ENCODE measurements at places on chromosomes 1 and 21.

- no peak for DNase-seq
Observed at GRCh38 chr21:42032266-42032665, 22.1 kb upstream of the ZBTB21 start.

GRCh38 chr1:47618222-47618720 is 180.4 kb downstream of the FOXD2 start:
- no peak for DNase-seq

- no peak for DNase-seq
Observed at GRCh38 chr21:21175798-21176334, 177.7 kb downstream of the NCAM2 start.

DNA sequence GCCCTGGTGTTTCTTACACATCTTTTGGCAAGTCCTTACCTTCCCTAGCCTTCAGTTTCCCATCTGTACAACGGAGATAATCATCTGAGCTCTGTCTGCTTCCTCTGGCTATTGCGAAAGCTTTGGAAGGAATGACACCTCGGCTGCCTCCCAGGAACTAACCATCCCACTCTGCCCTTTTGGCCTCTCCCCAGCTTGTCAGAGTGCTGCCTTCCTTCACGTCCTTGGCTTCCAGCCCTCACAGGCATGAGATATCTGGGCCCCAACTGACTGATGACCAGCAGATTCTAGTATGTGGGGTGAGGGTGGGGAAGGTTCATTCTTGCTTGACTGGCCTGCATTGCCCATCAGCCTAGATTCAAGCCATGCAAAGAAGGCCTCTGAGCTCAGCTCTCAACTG is 253.1 kb upstream of the FGGY start:
- no peak for DNase-seq

DNA sequence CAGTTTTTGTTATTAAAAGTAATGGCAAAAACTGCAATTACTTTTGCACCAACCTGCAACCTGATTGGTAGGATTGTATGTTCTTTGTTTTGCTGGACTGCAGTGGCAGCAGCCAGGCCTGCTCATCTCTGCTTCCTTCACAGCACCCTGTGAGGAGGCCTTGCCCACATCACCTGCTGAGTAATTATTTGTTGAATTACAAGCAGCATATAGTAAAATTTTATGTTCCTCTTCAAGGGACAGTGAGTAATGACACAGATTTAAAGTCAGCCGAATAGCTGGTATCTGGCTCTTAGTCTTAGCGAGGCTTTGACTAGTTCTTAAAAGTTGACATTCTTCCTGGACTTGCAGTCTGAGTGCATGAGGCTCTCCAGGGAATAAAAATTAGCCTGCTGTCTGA is 435.1 kb downstream of the PRDM2 start:
- DNase-seq: no peak

- no peak for DNase-seq
Observed at GRCh38 chr21:41067709-41068108, 100.3 kb upstream of the BACE2 start.

DNA sequence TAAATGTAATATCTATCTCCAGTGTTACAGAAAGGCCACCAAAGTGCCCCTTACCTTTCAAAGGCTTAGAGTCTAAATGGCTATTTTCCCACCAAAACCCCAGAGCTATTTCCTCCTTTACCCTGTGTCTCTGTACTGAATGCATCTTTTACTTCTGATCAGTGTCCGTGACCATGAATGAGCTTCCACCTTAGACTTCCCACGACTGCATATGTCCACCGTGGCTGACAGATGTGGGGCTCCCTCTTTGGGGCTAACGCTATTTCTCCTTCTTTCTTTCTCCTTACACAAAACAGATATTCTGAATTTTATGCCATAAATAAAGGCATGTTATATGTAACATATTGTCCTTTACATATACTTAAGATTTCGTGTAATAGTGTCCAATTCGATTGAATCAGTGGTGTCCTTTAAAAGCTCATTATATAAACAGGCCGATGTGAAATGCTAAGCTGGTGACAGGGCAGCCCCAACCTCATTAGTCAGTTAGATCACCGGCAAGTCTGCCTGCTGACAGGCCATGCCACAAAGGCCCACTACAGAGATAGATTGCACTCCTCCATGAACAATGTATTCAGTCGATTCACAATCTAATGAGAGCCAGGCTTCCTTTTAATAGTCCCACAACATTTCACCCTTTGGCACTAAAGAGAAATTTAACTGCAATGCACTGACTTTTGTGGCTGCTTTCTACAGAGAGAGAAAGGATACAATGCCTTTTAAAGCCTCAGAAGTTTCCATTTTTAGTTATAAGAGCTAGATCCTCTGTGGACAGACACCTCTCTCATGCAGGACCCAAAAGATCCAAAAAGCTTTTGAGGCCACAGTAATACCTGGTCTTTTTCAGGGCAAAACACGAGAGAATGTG is 297.9 kb downstream of the PCP4 start:
- DNase-seq: no peak

DNA sequence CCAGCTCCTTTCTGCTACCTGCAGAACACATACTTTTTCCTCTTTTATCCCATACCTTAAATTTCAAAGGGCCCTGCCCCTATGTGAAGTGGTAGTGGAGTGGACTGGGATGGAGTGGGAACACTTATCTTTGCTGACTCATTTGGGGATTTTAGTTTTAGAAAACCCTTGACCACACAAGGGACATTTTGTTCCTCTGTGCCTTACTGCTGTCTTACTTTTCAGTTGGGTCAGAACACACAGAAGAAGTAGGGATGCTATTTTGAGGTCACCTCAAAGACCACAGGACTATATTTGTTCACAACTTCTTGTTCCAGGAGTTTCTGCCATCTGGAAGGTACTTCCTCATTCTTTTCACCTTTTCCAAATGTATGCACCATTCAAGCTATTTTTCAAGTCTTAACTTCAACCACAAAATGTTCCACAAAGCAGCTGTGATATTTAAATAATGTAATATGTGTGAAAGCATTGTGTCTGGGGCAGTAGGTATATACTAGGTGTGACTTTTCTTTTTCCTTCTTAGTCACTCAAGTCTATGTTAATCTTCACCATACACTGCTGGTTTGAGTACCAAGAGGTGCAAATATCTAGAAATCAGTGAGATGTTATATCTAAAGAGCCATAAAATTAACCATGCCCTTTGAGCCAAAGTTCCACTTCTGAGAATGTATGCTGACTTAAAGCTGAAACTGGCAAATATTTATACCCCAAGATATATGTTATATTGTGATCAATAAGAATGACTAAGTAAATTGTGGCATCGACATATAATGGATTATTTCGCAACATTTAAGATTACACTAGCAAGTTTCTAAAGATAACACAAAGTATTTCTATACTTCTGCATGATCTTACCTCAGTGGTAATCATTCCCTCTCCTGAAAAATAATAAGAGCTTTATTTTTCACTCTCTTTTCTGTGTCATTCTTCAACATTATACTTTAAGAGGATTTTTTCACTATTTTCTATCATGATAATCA is 308.5 kb downstream of the MRPL39 start:
- no peak for DNase-seq

DNA sequence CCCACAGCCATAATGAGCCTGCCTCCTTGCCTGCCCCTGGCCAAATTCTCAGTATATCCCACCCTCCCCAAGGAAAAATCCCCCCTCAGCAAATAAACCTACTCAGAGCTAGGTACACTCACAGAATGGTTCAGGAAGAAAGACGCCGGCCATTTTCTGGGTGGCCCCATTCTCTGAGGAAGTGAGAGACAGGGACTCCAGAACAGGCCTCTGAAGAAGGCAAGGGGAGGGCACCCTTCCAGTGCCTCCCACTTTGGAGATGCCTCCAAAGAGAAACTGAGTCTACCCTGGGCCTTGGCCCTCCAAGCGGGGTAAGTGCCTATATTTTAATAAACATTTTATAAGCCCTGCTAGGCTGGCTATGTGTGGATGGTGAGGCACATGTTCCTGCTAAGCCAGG is 2.3 kb downstream of the PACC1 start:
- DNase-seq: no peak

GRCh38 chr1:85289207-85289847 is 12.9 kb upstream of the BCL10 start:
- DNase-seq: no peak

- no peak for DNase-seq
Observed at GRCh38 chr1:178933709-178934490, 63.0 kb upstream of the ANGPTL1 start.

- no peak for DNase-seq
Observed at GRCh38 chr1:230212405-230212936, 145.4 kb downstream of the GALNT2 start.

- no peak for DNase-seq
Observed at GRCh38 chr21:44520326-44521300, 19.4 kb downstream of the KRTAP10-1 start.

DNA sequence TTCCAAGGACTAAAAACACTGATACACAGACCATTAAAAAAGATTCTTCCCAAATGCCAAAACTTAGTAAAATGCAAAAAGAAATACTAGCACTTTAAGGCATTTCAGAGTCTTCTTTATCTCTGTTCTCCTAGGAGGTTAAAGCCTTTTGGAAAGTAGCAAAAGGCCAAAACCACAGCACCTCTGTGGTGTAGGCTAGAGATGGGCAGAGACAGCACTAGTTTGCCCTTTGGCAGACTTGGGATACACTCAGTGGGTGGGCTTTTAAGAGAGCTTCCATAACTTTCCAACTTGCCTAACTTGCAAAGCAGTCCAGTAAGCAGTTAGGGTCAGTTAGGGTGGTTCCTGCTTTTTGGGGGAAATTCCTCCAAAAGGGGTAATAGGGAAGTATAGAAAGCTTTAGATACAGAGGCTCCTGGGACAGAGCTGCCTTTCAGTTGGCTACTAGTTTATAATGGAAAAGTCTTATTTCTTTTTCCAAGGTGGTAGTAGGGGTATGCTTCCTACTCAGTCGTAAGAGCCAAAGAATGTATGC is 17.9 kb upstream of the PTCH2 start:
- no peak for DNase-seq

DNA sequence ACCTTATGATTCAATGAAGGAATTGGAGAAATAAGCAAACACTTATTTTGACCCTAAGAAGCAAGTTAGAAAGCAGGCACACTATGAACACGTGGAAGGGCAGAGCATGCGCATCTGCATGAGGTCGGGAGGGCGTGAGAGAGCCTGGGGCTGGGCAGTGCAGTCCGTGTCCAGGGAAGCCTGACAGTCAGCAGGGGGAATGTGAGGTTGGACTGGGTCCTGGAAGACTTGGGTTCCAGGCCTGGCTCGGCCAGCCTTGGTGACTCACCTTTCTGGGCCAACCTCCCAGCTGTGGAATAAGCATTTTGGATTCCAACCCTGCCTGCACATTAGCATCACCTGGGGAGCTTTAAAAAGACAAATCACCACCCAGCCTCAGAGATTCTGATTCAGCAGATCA is 26.6 kb upstream of the LMX1A start:
- no peak for DNase-seq

- no peak for DNase-seq
Observed at GRCh38 chr1:181113059-181113641, 24.6 kb downstream of the IER5 start.

DNA sequence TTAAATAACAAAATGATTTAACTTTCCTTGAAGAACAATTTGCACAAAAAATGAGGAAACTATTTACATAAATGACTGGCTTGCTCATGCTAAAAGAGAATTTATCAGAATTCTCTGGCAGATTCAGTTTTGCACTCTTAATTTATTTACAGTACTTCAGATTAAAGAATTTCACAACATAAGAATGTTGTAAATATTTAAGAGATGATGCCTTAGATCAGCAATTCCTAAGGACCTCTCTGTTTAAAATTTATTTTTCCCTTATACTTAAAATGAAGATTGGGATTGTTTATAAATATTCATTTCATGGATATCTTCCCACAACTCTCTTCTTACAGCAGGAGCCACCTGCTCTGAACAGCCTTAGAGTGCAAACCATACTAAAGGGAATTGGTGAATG is 120.8 kb downstream of the OLFM3 start:
- DNase-seq: no peak

- no peak for DNase-seq
Observed at GRCh38 chr1:161342821-161343220, 24.9 kb downstream of the CFAP126 start.

DNA sequence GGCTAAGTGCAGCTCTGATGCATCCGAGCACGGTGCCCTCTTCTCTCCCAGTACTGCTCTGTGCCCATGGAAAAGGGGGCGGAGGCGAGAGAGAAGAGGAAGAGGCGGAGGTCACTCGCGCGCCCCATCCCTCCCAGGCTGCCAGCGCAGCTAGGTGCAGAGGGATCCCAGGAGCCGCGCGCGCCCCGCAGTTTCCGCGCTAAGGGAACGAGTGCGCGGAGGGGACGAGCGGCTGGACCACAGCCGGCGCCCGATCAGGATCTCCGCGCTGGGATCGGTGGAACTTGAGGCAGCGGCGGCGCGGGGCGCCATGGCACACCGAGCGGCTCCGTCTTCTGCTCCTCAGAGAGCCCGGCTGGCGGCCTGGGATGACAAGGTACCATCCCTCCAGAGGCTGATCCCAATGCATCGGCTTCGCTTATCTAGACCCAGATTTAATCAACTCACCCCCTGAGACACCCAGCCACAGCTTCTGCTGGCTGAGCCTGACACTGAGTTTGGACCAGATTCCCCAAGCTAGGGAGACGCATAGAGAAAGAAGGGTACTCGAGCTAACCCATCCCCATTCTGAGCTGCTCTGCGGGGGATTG is at the start of gene PTGFR:
Gene PTGFR, plus strand, starts transcription at position 114 of the 590 bp plus-strand sequence. CDS start 1,770 bp downstream, outside the sequence.
- DNase-seq: no peak

DNA sequence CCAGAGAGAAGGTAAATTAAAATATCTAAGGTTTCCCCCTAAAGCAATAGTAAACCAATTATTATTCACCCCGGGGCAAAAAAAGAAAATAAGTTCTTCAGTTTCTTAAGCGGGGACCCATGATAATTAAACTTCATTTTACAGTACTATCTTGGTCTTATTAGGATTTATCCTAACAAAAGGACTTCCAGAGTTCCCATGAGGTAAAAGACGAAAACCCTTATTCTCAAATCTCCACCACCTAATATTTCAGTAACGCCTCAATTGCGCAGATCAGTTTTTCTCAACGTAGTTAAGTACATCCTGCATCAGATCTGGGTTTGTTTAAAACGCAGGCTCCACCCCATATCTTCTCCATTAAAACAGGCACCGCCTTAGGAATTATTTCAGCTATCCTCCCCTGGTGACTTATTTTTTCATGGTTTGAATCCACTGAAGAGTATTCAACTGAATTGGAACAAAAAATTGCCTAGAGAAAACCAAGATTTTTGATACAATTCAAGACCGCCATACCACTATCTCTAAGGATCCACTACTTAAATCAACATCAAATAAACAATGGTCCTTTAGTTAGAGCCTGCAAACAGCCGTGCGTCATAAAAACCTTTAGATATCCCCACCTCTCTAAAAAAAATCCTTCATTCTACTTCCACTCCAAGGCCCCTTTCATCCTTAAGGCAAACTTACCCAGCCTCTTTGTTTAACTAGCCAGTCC is 1.7 kb downstream of the MCL1 start:
- peak; percentile 63 for DNase-seq

GRCh38 chr1:20200966-20201365 is 14.6 kb upstream of the PLA2G2C start:
- no peak for DNase-seq

DNA sequence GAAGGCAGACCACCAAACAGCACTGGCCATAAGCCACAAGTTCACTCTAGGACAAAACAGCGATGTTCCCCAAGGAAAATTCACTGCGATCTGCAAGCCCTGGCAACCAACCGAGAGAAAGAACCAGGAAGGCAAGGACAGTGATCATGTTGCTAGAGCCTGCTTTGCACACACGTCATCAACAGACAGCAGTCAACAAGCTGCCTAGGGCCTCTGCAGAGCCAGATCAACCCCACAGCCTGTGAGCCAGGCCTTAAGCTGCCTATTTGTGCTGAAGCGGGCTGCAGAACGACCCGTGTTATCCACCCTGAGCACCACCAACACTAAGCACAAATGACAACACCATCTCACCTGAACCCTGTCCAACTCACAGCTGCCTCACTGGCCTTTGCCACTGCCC is 6.2 kb upstream of the YRDC start:
- no peak for DNase-seq
